ENCODE measurements at places on chromosomes 6 and 20. TPM values are rescaled to one million over a fixed set of nuclear protein-coding genes. Genes with fewer than 3 reads are reported as not detected.

Gene GINS1
- not detected for polyA plus RNA-seq

Gene STMN3
- polyA plus RNA-seq = 32.0 TPM

Gene CAGE1
- not detected for polyA plus RNA-seq

Gene SLC29A1
- polyA plus RNA-seq = 10.8 TPM

Gene PCSK2
- polyA plus RNA-seq = 39.6 TPM

Gene OARD1
- polyA plus RNA-seq = 43.2 TPM

Gene FAM162B
- not detected for polyA plus RNA-seq

Gene KIAA1755
- 1.2 TPM for polyA plus RNA-seq

Gene LY6G5C
- polyA plus RNA-seq = 2.4 TPM

Gene PEX6
- 3.6 TPM for polyA plus RNA-seq

Gene SLC22A1
- polyA plus RNA-seq = 0.55 TPM

Gene RIN2
- 5.1 TPM for polyA plus RNA-seq

All from Purkinje cell (primary cell).